ENCODE measurements at places on chromosomes 12 and 14. TPM values are rescaled to one million over a fixed set of nuclear protein-coding genes. Genes with fewer than 3 reads are reported as not detected.

The LAG3 gene
- 1.6 TPM for polyA plus RNA-seq

The LHX5 gene
- polyA plus RNA-seq: 13.2 TPM

The DTX1 gene
- 73.3 TPM for polyA plus RNA-seq

The WSCD2 gene
- 11.6 TPM for polyA plus RNA-seq

The TSHR gene
- polyA plus RNA-seq: 3.3 TPM

The OR6C2 gene
- not detected for polyA plus RNA-seq

The IFNG-AS1 gene
- polyA plus RNA-seq: 0.18 TPM

The TAS2R9 gene
- not detected for polyA plus RNA-seq

Data from spinal cord (tissue), 10 donors.